ENCODE measurements at places on chromosomes 12 and 14. TPM values are rescaled to one million over a fixed set of nuclear protein-coding genes. Genes with fewer than 3 reads are reported as not detected.

The KRT77 gene
- not detected for total RNA-seq

The TTC8 gene
- total RNA-seq, result 18.9 TPM

The NRL gene
- 1.6 TPM for total RNA-seq

The PLEKHG7 gene
- total RNA-seq, result not detected

The TTC9 gene
- 0.51 TPM for total RNA-seq

The NRIP2 gene
- 1.3 TPM for total RNA-seq

The SLC38A6 gene
- total RNA-seq, result 20.1 TPM

The UNC79 gene
- total RNA-seq, result 0.13 TPM

The STRAP gene
- 109 TPM for total RNA-seq

The MMP17 gene
- total RNA-seq, result 4.7 TPM

The ASCL1 gene
- total RNA-seq, result not detected

The MAP1LC3B2 gene
- total RNA-seq, result 1.1 TPM

The NUAK1 gene
- 54.4 TPM for total RNA-seq

The AMIGO2 gene
- 16.4 TPM for total RNA-seq

The GPRC5A gene
- total RNA-seq, result 41.5 TPM

The OLR1 gene
- 6.2 TPM for total RNA-seq

The BICDL1 gene
- total RNA-seq, result 0.39 TPM

The IL26 gene
- not detected for total RNA-seq

The ACTN1 gene
- 215 TPM for total RNA-seq

The OR11G2 gene
- total RNA-seq, result not detected

The CPNE6 gene
- not detected for total RNA-seq

The PRB2 gene
- not detected for total RNA-seq

The HELB gene
- 2.9 TPM for total RNA-seq

The RNF31 gene
- total RNA-seq, result 60.0 TPM

The TAS2R14 gene
- total RNA-seq, result 2.4 TPM

The CLECL1 gene
- total RNA-seq, result not detected

The SYNDIG1L gene
- total RNA-seq, result not detected

The CD69 gene
- total RNA-seq, result 11.9 TPM

The LMNTD1 gene
- total RNA-seq, result not detected

The DTX1 gene
- 69.9 TPM for total RNA-seq

The MYF5 gene
- total RNA-seq, result not detected

The RITA1 gene
- 9.9 TPM for total RNA-seq

The KRT80 gene
- not detected for total RNA-seq

The STXBP6 gene
- 2.4 TPM for total RNA-seq

All from mesenteric fat pad (tissue), 1 donor.